GF-D8 (cell line): ENCODE measurements at places on chromosomes 5 and 9.

DNA sequence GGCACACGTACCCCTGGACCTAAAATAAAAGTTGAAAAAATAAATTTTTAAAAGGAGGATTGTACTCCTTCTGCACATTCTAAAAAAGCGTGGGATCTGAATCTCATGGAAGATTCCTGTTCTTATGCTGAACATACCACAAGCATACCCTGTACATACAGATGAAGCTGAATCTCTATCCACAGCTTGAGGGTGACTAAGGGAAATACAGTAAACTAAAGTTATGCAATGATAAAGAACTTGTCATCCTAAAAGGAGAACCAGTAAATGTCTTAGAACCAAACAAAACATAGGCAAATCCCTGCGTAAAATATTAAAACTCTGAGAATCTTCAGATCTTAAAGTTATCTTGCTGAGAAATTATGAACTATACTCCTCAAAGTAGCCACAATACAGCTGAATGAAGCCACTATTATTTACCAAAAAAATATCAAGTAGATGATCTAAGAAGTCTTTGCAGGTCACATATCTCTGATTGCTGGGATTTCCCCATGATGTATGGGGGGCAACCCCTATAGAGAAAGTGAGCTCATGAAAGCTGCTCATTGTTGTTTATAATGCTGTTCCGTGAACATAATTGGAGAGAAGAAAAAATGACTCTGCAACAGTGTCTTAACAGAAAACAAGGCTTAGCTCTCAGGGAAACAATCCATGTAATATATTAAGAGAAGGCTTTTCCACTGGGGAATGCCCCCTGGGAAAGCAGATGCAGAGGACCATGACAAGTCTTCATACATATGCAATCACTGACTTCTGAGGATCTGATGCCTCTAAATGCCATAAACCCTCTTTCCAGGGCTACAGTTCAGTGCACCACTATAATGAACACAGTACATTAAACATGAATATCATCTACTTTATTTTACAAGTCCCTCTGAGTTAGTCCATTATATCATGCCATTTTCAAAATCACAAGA, 210.1 kb downstream of the EPB41L4A start:
- no peak for DNase-seq

DNA sequence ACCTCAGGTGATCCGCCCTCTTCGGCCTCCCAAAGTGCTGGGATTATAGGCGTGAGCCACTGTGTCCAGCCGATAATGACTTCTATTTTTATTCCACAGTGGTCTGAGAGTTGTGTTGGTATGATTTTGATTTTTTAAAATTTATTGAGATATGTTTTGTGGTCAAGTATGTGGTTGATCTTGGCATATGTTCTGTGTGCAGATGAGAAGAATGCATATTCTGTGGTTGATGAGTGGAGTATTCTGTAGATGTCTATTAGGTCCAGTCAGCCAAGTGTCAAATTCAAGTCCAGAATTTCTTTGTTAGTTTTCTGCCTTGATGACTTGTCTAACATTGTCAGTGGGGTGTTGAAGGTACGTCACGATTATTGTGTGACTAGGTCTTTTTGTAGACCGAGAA, 338.2 kb upstream of the TARS1 start:
- no peak for DNase-seq

- no peak for DNase-seq
These were observed 83.7 kb upstream of the TMED7 start for GRCh38 chr5:115709585-115709984.

- DNase-seq, result no peak
These were observed 38.5 kb downstream of the XRCC4 start for GRCh38 chr5:83115816-83116215.

DNA sequence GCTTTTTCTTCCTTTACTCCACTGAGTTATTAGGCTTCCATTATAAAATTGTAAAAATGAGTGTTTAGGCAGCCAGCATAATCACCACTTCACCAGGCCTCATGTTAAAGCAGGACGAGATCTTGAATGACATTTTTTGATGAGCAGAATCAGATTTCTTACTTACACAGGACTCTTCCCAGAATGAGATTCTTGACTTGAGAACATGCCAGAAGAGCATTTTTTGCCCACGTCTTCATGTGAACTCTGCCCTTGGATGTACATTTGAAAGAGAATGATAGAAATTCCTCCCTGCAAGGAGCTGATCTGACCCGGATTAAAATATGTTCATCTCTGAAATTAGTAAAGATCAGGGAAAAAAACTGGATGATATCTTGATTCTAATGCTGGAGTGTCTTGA, 212.1 kb upstream of the ADRA1B start:
- no peak for DNase-seq

- no peak for DNase-seq
These were observed 131.4 kb downstream of the CCDC192 start for GRCh38 chr5:127834554-127834953.

GRCh38 chr9:133600739-133601138, 8.4 kb downstream of the FAM163B start:
- DNase-seq, result no peak

DNA sequence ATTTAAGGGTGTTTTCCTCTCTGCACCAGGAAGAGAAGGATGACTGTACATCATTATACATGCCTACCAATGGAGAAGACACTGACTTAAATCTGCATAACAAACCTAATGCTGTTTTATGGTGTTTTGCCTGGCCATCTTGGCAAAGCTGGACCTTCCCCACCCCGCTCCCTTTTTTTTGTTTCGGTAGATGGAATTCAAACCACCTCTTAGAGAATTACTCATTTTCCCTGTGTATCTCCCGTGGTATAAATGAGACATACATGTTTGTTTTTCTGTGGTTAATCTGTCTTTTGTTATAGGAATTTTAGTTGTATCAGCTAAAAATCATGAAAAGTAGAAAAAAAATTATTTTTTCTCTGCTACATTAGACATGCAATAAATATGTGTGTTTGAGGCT, 28.8 kb downstream of the IL12B start:
- no peak for DNase-seq
